ENCODE measurements at places on chromosomes 3 and 15.

DNA sequence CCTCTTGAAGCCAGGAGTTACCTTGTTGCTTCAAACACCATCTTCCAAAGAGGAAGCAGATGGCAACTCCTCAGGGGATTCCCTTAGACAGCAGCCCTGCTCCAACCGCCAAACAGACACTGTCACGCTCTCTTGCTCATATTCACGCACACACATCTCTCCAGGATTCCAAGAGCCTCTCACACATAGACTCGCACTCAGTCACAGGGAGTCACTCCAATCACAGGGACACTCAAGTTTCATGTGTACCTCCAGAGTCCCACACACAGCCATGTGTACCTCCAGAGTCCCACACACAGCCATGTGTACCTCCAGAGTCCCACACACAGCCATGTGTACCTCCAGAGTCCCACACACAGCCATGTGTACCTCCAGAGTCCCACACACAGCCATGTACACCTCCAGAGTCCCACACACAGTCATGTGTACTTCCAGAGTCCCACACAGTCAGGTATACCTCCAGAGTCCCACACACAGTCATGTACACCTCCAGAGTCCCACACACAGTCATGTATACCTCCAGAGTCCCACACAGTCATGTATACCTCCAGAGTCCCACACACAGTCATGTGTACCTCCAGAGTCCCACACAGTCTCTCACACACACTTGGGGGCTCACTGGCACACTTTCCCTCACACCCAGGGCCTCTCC, 6.1 kb downstream of the VWA5B2 start:
- no peak for DNase-seq

DNA sequence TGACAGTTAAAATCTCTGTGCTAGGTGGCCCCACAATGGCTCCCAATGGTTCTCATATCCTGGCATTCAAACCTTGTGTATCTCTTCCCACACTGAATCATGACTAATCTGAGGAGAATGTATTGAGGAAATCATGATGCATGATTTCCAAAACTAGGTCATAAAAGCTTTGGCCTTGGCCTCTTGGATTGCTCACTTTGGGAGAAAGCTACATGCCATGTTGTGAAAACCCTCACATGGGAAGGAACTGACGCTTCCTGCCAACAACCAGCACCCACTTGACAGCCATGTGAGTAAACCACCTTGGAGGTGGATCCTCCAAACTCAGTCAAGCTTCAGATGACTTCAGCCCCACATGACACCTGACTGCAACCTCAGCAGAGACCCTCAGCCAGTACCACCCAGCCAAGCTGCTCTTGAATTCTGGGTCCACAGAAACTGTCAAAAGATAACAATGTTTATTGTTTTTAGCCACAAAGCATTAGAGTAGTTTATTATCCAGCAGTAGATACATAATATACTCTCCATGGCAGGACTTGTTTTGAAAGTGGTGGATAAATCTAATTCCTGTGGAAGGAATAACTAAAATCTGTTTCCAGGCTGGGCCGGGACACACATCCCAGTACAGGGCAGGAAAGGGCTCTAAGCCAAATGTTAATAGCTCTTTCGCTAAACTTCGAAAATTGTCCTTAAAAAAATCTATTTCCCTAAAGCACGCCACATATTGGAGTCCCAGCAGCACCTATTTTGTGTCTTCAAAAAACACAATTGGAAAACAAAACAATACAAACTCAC, 1.0 kb upstream of the ZNF620 start:
- no peak for DNase-seq

DNA sequence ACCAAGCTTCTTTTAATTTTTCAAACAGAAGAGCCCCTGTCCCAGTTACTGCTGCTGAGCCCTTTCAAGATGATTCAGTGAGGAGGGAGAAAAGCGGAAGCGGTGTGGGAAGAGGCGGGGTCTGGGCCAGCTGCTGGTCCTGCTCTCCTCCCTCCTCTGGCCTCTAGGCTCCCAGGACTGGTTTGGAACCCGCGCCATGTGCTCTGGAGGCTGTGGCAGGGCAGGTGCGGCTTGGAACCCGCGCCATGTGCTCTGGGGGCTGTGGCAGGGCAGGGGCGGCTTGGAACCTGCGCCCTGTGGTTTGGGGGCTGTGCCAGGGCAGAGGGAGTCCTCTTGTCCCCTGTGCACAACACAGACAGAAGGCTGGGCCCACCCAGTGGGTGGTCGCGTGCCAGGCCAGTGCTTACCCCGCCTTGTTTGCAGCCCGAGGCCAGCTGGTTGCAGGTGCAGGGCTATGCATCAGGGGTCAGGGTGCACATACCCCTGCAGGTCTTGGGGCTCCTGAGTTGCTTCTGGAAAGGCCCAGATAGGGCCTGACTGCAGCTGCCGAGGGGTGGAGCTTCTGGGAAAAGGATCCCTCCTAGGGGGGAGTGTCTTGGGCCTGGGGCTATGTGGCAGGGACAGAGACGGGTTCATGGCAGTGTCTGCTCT, 12.2 kb downstream of the ALG1L2 start:
- no peak for DNase-seq

- DNase-seq: no peak
These were observed 21.7 kb downstream of the RPLP1 start for GRCh38 chr15:69474291-69474690.

- no peak for DNase-seq
These were observed 19.3 kb downstream of the UBR1 start for GRCh38 chr15:43086551-43086950.

GRCh38 chr15:101709466-101709865, 14.8 kb downstream of the TARS3 start:
- DNase-seq: no peak

- no peak for DNase-seq
These were observed 6.5 kb downstream of the ADAM10 start for GRCh38 chr15:58742819-58743502.

DNA sequence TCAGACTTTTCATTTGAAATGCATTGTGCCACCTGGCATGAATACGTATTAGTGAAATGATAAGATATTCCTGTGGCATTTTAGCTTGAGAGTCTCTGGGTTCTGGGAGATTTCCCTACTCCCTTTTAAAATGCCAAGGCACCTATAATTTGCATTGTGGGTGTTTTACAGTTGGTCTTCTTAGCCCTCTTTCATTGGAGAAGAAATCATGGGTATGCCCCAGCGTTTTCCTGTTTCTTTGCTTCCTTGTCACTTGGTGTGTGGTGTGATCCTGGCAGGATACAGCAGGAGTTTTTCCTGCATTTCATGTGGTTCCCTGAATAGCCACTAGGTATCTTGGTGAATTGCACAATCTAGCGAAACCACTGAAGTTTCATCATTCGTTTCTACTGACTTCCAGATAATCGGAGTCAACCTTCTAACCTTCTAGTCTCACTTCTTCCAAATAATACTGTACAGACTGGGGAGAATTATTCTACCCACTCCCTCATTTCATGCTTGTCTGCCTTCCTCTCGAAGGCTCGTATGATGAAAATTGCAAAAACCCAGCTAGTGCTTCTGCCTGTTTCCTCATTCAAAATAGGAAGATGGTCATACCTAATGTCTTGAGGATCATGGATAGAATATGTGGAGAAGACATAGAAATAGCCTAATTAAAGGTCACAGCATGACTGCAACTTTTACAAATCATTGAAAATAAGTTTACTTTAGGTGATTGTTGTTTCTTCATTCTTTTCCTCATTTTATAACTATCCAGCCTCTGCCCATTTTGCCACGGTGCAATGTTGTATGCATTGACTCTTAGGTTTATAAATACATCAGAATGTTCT, 2.6 kb downstream of the BHLHE40 start:
- no peak for DNase-seq

GRCh38 chr3:49518016-49518415, 36.3 kb upstream of the BSN start:
- DNase-seq: no peak

GRCh38 chr3:159879146-159879545, 109.5 kb upstream of the IL12A start:
- no peak for DNase-seq

GRCh38 chr3:58537412-58538301, 667 bp upstream of the ACOX2 start:
- no peak for DNase-seq

GRCh38 chr3:152021951-152022461, 148.6 kb downstream of the SUCNR1 start:
- no peak for DNase-seq

- DNase-seq: no peak
These were observed 3.0 kb downstream of the DGKG start for GRCh38 chr3:186359078-186359477.

- no peak for DNase-seq
These were observed 40.2 kb downstream of the LRRK1 start for GRCh38 chr15:100959066-100960050.

DNA sequence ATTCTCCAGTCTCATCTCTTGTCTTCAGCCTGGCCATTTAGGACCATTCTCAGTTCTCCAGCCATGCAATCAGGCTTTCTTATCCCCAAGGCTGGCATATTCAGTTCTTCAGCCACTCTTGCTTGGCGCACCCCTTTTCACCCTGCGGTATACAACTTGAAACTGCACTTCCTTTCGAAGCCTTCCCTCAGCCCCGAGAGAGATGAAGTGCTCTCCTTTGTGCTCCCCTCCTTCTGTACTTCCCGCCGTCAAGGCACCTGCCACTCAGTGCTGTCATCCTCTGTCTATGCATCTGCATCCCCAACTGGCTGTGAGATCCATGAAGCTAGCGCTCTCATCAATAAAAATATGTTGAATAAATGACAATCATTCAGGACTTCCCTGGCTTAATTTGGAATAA, 45.7 kb downstream of the MORC1 start:
- no peak for DNase-seq

DNA sequence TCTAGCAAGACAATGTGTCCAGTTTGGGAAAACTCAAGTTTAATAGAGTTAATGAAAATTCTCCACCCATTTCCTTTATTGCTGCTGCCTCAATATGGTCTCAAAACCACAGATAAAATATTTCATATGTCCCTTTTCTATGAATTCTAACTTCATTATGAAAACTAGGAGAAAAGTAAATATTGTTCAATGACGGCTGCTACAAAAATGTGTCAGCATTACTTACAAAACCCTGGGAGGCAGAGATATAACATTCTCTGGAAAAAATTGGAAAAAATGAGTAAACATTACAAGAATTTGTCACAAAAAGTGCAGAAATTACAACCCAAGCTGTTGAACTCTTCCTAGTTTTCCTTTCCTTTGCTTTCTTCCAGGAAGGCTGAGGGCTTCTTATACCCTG, 22.2 kb upstream of the FBN1 start:
- no peak for DNase-seq

DNA sequence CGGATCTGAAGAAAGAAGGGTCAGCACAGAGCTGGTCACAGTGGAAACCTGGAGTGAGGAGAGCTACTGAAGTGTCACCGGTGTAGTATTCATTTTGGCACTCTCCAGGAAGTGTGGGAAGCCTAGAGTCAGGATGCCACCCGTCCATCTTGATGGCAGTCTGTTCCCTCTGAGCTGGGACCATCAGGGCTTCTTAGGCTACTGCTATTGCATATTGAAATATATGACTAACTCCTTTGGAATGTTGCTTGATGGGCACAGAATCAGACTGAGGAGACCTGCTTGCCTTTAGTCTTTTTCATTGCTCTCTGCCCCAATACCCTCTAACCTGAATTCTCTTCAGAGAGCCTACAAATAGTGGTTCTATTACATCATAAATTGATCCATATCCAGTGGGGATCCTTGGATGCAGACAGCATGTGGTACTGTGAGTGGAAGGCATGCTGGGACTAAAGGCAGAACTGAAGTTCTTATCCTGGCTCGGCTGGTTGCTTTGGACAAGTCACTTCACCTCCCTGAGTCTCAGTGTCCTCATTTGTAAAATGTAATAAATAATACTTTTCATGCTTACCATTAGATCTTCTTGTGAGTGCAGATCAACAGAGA, 143.5 kb downstream of the PDE8A start:
- no peak for DNase-seq

DNA sequence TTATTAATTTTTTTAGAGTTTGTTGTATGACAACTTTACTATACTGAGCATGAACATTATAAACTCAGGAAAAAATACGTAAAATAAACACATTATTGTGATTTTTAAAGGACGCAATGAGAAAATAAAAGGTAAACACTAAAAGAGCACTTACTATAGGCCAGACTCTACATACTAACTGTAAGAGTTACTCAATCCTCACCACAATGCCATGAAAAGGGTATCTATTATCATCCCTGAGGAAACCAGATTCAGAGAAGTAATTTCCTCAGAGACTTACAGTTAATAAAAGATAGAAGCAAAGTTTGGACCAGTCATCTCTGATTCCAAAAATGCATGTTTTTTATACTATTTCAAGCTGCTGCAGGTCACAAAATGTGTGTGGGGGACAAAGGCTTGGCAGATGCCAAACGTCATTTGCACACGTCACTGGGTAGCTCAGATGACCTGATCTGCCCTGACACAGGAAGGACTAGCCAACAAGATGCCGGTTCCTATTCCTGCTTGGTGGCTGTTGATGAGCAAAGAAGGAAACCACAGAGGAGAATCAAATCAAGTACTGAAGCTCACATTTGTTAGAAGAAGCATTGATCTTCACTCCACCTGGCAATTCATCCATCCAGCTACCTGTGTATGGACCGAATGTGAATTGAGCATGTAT, 42.3 kb downstream of the KLHL6 start:
- DNase-seq: peak; percentile 28

DNA sequence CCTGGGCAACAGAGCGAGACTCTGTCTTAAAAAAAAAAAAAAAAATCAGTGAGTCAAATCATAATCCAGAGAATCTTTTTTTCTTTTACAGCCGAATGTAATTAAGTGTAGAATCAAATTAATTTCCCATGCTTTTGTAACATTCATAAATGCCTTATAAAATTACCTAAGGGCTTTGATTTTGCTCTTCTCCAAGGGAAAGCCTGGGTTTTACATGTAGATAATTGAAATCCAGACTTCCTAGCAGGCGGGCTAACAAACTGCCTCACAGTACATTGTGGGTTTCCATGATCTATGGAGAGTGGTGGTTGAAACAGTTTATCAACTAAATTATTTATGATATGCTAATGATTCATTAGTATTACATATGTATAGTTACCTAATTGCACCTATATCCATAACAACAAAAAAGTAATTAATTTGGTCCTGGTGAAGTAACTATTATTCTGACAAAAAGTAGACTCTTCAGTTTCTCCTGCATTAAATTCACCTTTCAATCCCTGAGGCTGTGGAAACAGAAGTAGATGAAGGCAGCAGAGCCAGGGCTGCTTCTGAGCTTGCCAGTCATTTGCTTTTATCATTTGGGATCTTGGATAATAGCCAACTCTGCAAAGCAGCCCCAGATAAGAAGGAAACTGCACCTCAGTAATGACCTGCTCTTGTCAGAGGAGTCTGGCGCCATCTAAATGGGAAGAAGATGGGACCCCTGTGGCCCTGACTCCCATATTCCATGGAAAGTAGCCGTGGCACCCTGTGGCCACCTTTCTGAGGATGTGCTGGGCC, 9.5 kb downstream of the CCR9 start:
- DNase-seq: no peak
